ENCODE measurements at places on chromosomes 11 and 22.

GRCh38 chr11:3046190-3046589 lies 11.0 kb downstream of the CARS1 start:
- DNase-seq: no peak

- DNase-seq: no peak
Observed at GRCh38 chr11:70087446-70088167, 9.5 kb downstream of the ANO1 start.

DNA sequence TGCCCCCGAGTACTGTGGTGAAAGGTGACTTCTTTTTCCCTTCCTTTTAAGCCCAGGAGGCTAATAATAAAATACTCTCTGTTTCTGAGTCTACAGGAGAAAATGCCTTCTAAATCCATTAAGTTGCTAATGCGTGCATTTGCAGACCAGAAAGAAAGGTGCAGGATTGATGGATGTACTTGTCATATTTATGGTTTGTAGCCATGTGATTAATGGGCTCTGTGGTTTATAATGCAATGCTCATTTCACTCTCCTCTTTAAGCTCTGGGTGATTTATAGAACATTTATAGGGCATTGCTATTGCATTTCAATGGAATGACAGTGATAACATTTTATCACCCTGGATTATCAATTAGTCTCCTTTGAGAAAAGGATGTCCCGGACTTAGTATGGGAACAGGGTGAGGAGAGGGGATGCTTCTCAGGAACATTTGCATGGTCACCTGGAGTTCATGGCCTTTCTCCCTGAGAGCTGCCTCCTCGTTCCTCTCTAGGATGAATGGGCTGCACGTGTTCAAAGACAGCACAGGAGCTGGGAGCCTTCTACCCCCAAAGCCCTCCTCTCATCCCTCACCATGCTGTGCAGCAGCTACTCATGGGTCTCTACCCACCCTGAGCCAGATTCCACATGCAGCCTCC lies 82.8 kb upstream of the HMGXB4 start:
- DNase-seq: no peak

DNA sequence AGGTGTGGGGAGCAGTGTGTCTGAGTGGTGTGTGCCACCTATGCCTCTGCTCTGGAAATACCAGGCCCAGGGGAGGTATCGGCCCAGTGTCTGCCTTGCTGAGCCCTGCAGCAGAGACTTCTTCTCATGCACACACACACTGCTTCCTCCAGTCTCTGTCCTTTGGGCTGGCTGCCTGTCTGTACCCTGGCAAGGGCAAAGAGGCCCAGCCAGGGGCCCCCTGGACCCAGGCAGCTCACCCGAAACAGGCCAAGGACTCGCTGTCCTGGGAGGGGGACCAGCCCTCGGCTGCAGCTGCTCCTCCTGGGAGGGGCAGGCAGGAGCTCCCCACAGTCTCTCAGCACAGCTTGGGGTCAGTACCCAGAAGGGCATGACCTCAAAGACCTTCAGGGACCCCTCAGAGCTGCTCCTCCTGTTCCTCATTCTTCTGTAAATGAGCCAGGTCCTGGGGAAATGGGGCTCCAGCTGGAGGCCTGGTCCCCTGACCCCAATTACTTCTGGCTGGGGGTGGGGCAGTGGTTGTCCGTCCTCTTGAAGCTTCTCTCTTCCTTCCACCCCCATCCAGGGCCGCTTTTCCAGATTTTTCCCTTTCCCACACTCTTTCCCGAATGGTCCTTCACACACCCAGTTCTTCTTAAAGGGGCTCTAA lies 24.5 kb upstream of the ALX4 start:
- no peak for DNase-seq

DNA sequence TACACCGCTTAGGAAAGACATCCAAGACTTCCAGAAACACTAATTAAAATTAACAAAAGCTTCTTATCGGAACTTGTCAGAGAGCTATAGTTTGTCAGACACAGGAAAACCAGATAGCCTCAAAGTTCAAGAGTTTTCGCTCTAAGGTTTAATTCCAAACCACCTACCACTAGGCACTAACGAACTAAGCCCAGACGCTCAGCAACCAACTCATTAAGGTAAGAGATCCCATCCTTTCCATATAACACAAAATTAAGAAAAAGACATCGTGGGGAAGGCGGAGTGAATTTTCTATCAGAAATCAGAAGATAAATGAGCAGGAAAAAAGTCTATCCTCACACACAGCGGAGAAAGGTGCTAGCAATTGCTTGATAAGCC lies 382 bp downstream of the IMMP1L start:
- DNase-seq: no peak

DNA sequence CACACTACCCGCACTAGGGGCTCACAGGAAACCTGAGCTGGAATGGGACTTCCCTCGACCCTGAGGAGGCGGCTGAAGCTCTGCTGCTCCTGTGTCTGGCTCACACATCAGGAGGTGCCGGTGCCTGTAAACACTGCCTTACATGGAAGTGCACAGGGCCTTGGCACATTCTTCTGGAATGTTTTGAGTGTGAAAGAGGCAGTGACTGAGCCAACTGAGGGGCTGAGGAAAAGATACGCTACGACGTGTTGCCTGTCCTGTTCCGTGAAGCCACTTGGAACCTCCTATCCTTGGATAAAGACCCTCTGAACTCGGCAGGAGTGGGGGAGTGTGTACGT lies 10.5 kb downstream of the TXN2 start:
- DNase-seq: no peak

DNA sequence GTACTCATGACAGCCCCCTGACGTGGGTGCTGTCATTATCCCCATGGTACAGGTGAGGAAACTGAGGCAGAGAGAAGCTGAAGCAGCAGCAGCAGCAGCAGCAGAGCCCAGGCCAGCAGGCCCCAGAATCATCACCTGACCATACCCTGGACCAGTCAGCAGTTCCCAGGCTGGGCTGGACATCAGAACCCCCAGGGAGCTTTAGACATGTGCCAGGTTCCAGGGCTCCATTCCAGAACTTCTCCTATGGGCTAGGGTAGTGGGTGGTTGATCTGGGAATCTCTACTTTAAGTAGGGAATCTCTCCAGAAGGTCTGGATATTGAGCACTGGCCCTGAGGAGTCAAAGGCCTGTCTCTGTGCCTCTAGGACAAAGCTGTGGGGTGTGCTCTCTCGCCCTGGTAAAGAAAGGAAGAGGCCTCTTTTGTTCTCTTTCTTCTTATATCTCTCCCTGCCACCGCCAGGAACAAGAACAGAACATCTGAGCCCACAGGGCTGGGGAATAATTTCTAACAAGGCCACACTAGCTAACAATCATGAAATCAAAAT lies 26.6 kb downstream of the MAFF start:
- DNase-seq: no peak

DNA sequence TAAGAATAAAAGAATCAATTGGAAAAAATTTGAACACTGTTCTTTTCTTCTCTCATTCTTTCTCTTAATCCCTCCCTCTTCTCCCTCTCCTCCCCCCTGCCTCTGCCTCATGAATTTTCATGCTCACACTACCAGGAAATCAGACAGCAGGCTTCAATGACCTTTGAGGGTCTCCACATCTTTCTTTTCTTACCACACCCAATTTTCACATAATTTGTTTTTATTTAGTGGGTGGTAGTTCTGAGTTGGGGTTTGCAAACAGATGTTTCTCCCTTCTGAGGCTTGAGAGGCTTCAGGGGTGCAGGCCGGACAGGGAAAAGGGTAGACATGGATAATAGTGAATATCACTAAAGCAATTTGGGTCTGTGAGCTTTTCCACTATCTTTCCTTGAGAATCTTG lies 95.5 kb downstream of the SPATA19 start:
- DNase-seq: no peak

DNA sequence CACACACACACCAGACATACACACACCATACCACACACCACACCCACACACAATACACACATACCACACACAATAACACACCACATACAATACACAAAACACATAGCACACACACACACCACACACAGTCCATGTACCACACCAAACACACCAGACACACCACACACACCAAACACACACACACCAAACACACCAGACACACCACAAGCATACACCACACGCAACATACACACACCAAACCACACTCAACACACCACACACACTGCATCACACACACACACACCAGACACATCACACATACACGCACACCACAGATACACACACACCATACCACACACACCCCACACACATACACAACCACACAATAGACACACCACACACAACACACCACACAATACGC lies 54.8 kb downstream of the IGSF9B start:
- no peak for DNase-seq

DNA sequence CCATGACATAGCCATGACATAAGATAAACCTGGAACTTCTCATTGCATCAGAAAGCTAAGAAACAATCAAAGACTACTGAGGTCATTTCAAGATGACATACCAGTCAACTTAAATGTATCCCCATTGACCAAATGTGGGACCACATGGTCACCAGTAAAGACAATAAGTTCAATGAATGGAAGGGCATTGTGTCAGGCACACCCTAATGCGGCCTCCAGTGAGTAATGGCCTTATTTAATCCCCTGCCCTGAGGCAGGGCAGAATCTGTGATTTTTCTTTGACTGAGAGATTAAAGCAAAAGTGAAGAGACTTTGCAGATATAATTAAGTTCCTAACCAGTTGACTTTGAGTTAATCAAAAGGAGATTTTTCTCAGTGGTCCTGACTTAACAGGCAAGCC lies 17.3 kb upstream of the SYT8 start:
- DNase-seq: no peak

DNA sequence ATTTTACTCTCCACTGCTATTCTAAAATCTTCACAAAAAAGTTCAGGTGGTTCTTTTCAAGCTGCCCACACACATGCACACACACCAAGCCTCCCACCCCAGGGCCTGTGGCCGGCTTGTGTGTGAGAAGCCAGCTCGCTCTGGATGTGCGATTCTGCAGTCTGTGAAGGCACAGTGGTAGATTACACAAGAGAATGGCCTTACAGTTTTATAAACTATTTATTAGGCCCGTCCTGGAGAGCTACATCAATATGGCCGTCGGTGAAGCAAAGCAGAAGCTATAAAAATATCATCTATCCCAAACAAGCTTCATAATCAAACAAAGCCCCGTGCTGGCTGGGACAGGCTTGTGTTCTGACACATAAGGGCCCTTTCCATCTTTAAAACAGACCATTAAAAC lies 240.5 kb downstream of the OPCML start:
- no peak for DNase-seq

- DNase-seq: no peak
Observed at GRCh38 chr11:4087551-4087950, 7.0 kb upstream of the RRM1 start.

DNA sequence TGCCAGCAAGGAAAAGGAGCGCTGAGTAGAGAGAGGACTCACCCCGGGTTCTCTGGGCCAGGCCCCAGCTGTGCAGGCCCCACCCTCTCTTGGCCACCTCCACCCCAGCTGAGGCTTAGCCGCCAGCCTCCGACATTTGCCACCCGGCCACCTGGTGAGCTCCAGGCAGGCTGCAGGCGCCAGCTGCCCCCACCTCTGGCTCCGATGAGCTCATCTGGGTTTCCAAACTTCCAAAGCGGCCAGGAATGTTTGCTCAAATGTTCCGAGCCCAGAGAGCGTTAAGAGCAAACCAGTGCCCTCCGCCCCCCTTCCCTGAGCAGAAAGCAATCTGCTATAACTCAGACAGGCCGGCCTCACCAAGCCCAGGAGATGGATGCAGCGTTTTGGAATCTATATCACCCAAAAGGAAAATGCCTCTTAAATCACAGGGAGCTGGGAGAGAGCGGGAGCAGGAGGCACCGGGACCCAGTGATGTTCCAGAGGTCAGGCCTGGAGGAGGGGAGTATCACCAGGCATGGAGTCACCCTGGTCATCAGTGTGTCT lies 9.1 kb upstream of the MN1 start:
- no peak for DNase-seq

GRCh38 chr11:34897171-34897870 lies 18.9 kb downstream of the APIP start:
- no peak for DNase-seq

DNA sequence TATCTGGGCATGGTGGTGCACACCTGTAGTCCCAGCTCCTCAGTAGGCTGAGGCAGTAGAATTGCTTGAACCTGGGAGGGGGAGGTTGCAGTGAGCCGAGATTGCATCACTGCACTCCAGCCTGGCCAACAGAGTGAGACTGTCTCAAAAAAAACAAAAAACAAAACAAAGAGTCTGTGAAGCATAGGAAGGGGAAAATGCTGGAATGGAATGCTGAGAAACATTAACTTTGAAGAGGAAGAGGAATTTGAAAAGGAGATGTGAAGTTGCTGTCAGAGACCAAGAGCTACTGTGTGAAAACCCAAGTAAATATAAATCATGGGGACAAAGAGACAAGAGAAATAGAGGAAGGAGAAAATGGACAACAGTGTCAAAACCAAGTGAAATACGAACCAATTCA lies 455.1 kb upstream of the ARHGAP42 start:
- DNase-seq: no peak

DNA sequence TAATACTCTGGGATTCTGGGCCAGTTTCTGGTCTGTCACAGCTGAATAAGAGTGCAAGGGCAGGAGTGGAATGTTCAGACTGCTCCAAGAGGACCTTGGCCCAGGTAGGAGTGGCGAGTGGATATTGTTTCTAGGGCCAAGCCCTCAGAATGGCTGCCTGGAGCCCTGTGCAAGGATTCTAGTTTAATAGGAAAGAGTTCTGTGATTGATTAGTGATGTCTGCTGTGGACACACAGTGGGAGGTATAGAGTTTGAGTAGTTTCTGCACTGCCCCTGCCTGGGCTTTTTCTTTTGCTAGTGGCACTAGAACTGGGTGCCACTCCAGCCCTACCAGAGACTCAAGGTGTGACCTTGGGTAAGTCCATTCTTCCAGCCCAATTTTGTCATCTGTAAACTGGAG lies 9.7 kb upstream of the MPPED1 start:
- no peak for DNase-seq

- no peak for DNase-seq
Observed at GRCh38 chr11:12876988-12877387, 132.1 kb upstream of the RASSF10 start.

DNA sequence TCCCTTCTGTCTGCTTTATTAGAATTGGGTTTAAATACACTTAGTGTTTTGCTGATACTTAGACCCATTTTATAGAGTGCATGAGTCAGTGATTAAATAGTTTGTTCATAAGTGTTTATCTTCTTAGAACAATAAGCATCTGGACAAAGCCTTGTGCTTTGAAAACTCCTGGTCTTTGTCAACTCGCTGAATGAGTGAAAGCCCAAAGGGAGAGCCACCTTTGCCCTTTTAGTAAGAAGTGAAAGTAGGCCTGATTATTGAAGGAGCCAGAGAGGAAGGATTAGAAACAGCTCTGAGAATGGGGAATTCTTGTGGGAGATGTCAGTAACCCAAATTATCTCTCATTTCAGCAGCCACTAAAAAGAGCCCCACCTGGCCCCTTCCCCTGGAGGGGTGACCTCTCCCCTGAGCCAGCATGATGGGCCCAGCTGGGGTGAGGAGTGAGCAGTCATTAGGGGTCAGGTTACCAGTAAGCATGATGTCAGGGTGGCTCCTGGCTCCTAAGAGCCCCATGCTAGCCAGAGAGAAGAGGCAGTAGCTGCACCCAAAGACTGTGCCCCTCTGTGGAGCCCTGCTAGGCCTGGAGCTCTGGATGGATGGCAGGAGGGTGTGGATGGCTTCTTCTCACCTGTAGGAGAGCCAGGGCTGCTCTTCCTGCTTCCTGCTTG lies 125.1 kb upstream of the E2F8 start:
- no peak for DNase-seq

GRCh38 chr11:45960387-45961095 lies 38.1 kb downstream of the LARGE2 start:
- DNase-seq: no peak

- no peak for DNase-seq
Observed at GRCh38 chr11:6900327-6900999, 8.2 kb upstream of the OR2D2 start.

Data from renal cortex interstitium (tissue), 15 donors.